Astrocyte (in vitro differentiated cells and primary cell): ENCODE measurements at places on chromosomes 11 and 22.

DNA sequence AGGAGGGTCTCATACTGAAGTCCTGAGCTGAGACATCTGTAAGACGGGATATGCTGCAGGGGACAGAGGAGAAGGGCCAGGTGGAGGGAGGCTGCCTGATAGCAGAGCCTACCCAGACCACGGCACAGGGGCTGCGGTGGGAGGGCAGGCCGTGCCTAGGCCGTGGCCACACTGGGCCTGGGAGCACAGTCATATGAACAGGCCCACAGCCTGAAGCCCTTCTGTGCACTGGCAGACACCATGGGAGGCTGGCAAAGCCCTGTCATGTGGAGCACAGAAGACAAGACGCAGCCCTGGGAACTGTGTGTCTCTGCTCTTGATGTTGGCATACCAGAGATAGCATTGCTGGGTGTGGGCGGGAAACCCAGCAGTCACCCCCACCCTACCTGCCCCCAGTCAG, 3.3 kb downstream of the SPATA19 start:
- DNase-seq = no peak

DNA sequence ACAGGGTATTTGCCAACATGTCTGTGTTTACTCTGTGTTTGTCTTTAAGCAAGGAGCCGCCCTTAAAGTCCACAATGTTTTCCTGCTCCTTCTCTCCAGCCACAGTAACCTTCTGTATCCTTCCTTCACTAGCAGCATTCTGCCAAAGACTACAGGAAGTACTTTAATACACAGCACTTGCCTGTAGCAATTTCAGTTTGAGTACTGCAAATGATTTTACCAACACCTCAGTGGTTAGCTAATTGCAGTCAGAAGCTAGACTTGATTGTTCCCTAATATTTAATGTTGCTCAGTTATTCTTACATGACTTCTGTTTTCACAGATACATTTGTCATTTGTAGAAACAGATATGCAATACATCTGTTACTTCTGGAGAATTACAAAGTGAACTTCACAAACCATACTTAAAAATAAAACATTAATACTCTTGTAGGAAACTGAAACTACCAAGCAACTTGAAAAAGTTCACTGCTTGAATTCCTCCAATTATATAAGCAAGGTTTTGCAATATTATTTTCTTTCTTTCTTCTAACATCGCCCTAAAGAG, 69.1 kb downstream of the FCHSD2 start:
- no peak for DNase-seq

- no peak for DNase-seq
These were observed 402.3 kb downstream of the TBC1D22A start for GRCh38 chr22:47164514-47165337.

- peak; percentile 33 for DNase-seq
These were observed 60.2 kb downstream of the EHF start for GRCh38 chr11:34680918-34681586.

- DNase-seq = peak; percentile 52
These were observed 22.7 kb upstream of the C1QTNF4 start for GRCh38 chr11:47616726-47617416.

GRCh38 chr11:2450321-2451041, 5.7 kb downstream of the KCNQ1 start:
- DNase-seq = no peak

- peak; percentile 52 for DNase-seq
These were observed 43.8 kb downstream of the INSC start for GRCh38 chr11:15158351-15159015.

DNA sequence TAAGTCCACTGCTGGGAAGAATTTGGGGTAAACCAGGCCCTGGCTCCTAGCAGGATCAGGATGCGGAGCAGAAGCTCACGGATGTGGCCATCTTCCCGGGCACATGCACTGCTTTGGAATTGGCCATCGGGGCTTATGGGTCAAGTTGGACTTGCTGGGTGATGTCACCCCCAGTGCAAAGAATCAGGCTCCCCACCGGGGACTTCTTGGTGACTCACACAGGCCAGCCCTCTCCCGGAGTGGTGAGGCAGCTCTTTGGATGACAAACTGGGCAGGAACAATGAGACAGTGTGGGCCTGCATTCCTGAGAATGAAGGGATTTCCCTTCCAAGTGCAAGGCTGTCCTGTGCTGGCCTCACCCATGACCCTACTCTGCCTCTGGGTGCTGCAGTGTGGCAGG, 128.8 kb upstream of the ANO1 start:
- DNase-seq = peak; percentile 90

DNA sequence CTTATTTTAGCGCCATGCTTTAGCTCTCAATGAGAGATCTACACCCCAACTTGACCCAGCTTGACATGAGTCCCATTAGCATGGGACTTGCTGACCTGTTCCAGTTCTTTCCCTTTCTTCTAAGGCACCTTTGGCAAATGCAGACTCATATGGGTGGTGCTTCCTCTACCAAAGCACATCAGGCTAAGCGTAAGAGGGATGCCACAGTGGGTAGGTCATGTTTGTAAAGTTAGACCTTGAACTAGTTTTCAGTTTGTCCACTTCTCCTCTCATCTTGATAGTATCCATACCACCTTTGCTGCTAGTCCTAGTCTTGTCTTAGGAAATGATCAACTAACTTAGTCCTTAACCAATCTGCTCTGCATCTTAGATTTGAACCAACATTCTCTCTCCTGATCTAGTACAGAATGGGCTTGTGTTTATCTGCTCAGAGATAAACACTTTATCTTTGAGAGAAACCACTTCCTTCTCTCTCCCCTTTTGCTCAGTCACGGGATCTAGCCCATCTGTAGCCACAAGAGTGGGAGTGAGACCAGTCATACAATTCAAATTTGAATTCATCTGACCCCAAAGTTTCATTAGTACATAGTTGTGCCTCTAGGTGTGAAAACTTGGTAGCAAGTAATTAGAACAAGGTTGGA, 72.1 kb upstream of the CD44 start:
- DNase-seq = no peak

GRCh38 chr11:69698362-69698761, 5.5 kb downstream of the FGF19 start:
- no peak for DNase-seq

GRCh38 chr22:36194971-36195370, 6.6 kb downstream of the APOL4 start:
- peak; percentile 44 for DNase-seq

DNA sequence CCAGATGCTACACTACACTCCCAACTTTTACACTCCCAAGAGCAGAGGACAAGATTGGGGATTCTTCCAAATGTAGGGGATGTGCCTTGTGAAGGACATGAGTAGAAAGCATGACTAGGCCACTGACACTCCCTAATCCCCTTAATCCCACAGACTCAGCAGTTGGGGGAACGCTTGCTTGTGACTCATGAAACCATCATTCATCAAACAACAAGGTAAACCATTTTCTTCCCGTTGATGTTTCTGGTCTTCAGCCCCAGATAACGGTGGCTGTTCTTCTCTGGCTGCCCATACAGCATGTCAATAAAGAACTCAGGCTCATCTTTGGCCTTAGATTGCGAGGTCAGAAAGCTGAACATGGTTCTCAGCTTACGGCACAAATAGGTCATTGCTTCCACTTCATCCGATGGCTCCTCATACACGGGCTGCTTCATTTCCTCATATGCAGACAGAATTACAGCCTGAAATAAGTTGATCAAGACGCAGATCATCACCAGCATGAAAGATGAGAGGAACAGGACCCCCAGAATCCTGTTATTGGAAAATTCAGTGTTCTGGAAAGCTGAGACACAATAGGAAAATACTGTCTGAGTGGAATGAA, 6.4 kb upstream of the CDPF1 start:
- DNase-seq = no peak

GRCh38 chr11:119651802-119652584, 77.0 kb downstream of the NECTIN1 start:
- DNase-seq = no peak

DNA sequence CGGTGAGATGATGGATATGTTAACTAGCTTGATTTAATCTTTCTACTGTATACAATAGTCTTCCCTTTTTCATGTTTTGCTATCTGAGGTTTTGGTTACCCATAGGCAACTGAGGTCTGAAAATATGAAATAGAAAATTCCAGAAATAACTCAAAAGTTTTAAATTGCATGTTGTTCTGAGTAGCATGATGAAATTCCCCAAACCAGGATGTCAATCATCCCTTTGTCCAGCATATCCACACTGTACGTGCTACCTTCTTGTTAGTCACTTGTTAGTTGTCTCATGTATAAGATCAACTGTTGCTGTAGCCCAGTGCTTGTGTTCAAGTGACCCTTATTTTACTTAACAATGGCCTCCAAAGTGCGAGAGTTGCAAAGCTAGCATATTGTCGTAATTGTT, 21.2 kb upstream of the OR10W1 start:
- no peak for DNase-seq

GRCh38 chr11:94638301-94638901, 71.2 kb downstream of the PIWIL4 start:
- DNase-seq = peak; percentile 23

DNA sequence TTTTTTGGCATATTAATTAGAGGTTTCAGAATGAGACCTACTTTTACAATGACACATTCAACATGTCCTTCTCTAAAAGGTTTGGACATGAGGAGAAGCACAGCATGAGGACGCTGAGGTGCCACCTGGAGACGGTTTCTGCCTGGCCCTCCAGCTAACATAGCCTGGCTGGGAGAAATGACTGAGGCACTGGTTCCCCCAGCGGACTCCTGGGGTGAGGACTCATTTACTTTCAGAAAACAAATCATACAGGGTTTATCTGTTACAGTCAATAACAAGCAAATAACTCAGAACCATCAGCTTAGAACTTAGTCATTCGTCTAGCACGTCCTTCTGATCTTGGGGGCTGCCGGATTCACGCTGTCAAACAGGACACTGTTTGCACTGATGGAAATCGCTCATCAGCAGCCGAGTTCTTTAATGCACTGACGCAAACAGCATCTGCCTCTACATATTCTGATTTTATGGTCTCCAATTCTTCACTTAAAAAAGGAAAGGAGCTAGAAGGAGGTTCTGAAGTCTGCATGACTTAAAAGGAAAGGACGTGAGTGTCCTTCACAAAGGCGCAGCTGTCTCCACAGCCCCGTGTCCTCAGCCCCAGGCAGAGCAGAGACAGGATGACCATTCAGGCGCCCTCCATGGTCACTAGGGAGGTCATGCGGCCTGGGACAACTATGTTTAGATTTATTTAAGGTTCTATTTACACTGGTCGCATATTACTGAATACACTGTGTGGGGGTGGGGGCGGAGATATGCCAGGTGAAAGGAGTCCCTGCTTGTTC, 44.2 kb downstream of the CERK start:
- DNase-seq = no peak

- no peak for DNase-seq
These were observed 78.9 kb downstream of the FLI1 start for GRCh38 chr11:128772814-128773213.

DNA sequence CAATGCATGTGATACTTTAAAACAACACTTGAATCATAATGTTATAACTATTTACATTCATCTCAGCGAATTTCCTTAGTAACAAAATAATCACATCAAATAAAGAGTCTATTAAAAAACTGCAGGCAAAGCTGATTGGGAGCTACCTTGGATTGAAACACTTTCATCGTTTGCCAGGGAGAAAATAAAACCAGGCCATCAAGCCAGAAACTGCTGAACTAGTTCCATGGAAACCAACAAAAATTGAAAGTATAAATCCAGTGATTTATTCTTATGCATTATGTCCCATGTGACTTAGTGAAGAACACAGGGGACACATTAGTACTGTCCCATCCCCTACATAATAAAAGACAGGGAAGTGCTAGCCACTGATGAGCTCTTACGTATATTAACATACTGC, 21.7 kb downstream of the SLC35F2 start:
- no peak for DNase-seq

GRCh38 chr11:62145261-62145871, 21.6 kb downstream of the INCENP start:
- no peak for DNase-seq
